Right renal pelvis (tissue), 4 donors: ENCODE measurements at places on chromosomes 6 and 20. TPM values are rescaled to one million over a fixed set of nuclear protein-coding genes. Genes with fewer than 3 reads are reported as not detected.

- no peak for DNase-seq
These were observed 37.2 kb downstream of the CNKSR3 start for GRCh38 chr6:154473324-154473723.

HLA-DRB1 gene
- polyA plus RNA-seq = 44.6 TPM

DNA sequence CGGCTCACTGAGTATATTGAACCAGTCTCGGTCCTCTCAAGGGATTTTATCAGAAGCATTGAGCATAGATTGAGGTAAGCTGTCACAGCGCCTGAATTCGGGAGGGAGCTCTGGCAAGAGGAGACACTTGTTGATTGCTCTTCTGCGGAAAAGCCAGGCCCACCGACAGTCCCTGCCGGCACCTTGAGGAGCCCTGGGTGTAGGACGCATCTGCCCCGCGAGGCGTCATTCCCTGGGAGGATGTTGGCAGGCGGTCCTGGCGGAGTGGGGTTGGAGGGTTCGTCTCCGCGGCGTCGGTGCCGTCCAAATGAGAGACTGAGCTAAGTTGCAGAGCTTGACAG, 843 bp downstream of the FBXO9 start:
- DNase-seq = no peak

CMTR1 gene
- polyA plus RNA-seq = 46.7 TPM

DNA sequence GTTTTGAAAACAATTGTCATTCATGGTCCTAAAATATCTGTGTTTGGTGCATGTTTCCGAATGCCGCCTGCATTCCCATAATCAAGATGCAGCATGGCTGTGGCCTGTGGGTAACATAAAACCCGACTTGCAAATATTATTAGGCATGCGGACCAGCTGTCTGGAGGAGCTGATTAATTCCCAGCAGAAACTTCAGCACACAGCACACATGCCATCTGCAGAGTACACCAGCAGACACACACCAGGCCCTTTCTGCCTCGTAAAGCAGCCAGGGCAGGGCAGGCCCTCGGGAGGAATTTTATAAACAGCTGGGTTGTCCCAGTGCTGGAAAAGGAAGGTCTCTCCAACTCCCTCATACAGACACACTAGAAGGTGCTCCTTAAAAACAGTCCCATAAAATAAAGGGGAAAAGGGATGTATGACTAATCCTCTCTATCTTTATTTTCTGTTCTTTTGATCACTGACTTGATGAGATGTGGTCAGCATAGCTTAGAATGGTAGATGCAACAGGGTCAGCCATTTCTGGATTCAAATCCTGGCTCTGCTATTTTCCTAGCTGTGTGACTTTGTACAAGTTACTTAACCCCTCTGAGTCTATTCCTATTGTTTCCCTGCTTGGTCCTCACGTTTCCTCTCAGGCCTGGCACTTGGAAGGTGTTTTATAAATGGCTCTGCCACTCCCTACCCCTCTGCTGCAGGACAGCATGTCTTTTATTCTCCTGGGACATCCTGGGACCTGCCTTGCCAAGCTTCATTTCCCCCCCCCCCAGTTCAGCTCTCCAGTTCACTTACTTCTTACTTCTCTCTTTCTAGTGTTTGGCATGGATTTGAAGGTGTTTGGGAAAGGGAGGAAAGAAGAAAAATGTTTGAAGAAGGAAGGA, 85.9 kb upstream of the TRAF3IP2 start:
- no peak for DNase-seq

DDO gene
- polyA plus RNA-seq = 1.2 TPM

SLC17A1 gene
- polyA plus RNA-seq = 27.5 TPM

BEND3 gene
- 10.3 TPM for polyA plus RNA-seq

- DNase-seq = no peak
These were observed 21.8 kb upstream of the LRRN4 start for GRCh38 chr20:6075428-6076219.

VAPB gene
- polyA plus RNA-seq = 65.8 TPM

GTSF1L gene
- not detected for polyA plus RNA-seq

GRCh38 chr6:122553697-122554096, 56.5 kb upstream of the PKIB start:
- DNase-seq = no peak

PLCB1 gene
- 53.5 TPM for polyA plus RNA-seq

SYCP2L gene
- polyA plus RNA-seq = 4.3 TPM
